HTR-8/SVneo (cell line): ENCODE measurements at places on chromosomes 16 and 17.

DNA sequence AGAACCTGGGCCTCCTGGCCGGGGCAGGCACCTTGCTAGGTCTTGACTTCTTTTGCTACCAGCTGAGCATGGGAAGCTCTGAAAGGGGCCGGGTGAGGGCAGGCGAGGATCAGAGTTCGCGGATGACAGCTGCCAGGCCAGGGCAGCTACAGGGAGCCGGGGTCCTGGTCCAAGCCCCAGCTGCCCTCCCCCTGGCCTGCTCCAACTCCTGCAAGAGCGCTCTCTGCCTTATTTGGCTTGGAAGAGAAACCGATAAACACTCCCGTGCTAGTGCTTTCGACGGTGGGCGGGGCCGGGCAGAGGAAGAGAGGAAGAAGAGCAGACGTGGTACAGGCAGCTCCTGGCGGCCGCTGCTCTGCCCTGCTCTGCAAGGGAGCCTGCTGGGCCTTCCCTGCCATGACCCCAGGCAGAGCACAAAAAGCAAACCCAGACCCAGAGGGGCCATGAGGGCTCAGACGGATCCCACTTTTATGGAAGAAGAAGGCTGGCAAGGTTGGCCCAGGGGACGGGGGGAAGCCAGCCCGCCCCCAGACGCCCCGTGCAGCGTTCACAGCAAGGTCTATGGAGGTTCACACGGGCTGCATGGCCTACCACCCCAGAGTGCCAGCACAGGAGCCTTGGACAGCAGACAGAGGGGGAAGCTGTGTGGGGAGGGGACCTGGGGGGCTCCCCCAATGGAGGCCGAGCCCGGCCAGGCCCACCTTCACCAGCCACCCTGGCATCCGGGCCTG is 25.6 kb downstream of the PIEZO1 start:
- no peak for DNase-seq

GRCh38 chr16:56163938-56164337 is 27.4 kb upstream of the GNAO1 start:
- DNase-seq, result no peak

- no peak for DNase-seq
Measured at GRCh38 chr17:82236142-82236971, 7.5 kb downstream of the SLC16A3 start.

DNA sequence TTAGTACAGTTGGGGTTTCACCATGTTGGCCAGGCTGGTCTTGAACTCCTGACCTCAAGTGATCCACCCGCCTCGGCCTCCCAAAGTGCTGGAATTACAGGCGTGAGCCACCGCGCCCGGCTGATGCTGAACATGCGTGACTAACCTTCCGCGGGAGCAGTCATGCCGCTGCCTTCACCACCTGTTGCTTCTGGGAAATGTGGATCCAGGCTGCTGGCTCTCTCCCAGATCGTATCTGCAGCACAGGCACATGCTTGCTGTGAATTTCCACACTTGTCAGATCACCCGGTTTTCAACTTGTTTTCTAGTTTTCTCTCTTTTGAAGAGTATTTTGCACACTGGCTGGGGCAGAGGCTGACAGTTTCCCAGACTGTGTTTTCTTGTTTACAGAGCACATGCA is 97.9 kb downstream of the ADCY9 start:
- no peak for DNase-seq

- DNase-seq, result no peak
Measured at GRCh38 chr17:63558441-63558840, 8.2 kb downstream of the DCAF7 start.

DNA sequence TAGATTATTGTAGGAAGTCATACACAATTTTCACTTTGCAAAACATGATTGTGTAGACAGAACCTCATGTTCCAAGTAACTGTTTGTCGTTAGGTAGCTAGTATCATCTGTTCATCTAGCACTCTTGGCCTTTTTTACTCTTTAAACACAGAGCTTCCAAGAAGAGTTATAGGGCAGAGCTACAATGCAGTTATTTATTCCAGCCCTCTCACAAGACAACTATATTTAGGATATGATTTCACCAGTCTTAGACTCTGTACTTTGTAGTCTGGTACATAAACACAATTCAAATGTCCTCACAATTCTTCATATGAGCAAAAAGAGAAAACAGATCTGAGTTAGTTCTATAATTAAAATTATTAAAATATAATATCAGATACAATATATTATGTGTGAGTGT is 37.9 kb downstream of the KCNJ2 start:
- no peak for DNase-seq

DNA sequence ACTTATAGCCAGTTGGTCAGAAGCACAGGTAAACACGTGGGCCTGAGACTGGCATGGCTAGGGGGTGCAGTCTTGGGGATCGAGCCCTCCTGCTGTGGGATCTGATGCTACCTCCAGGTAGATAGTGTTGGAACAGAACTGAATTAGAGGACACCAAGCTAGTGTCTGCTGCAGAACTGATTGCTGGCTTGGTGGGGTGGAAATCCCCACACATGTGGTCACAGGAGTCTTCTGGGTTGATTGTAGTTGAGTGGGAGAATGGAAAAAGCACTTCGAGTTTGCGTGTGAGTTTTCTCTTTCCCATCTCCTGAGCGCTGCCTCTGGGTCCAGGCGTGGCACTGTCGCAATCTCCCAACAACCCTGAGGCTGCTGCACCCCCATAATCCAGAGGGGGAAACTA is 8.0 kb upstream of the SPATA32 start:
- DNase-seq, result no peak

DNA sequence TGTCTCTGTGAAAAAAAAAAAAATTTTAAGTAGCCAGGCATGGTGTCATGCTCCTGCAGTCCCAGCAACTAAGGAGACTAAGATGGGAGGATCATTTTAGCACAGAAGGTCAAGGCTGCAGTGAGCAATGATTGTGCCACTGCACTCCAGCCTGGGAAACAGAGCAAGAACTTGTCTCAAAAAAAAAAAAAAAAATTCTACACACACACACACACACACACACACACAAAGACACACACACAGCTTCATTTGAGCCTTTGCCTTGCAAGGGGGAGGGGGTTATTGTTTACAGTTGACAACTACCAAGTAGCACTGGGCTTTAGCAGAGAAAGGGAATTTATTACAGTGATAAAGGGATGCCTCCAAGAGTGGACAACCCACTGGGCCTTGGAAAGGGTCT is 4.9 kb upstream of the POLR3E start:
- no peak for DNase-seq

GRCh38 chr17:48506246-48506645 is 24.6 kb downstream of the HOXB1 start:
- DNase-seq, result no peak

DNA sequence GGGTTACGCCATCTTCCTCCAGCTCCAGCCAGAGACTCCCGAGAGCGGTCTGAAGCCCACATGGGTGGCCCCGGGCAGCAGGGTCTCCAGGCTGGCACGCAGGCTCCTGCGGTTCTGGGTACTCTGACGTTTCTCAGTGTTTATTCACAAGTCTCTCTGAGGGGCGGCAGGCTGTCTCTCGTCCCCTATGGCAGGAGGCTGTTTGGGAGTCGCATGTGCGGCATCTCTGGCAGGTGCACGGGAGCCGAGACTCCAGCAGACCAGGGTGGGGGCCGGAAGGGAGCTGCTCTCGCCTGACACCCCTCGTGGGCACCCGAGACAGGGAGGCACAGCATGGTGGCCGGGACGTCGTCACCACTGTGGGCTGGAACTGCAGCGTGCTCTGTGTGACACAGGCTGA is 48.1 kb downstream of the ZNF778 start:
- DNase-seq, result no peak

DNA sequence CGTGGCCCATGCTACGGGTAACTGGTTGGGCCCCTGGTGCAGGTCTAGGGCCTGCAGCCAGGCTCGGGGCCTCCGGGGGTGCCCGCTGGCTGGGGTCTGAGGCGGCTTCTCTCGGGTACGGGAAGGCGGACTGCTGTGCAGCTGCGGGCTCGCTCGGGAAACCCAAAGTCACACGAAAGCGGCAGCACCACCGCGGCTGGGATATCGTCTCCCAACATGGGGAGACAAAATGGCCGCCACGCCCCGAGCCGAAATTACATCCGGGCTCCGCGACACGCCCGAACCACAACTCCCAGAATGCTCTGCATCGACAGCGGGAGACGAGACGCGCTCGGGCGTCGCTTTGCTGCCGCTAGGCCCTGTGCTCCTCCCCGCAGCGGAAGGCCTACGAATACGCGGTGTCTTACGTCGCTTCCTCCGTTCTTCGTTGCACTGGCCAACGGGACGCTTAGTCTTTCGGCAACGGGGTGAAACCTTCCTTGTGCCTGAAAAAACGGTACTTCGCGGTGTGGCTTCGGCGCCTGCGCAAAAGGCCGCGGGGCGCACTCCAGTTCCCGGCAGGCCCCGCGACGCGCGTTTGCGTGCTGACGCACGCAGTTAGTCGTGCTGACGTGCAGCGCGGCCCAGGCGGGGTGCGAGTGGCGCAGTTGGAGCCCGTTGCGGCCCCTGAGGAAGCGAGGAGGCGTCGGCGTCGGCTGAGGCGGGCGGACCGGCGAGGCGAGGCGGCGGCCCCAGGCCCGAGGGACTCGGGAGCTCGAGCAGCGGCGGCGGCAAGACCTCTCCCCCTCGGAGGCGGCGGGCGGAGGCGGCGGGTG is at the start of gene SRRM2:
SRRM2 (plus strand) TSS at position 604 of the 815 bp plus-strand sequence. CDS start 3,727 bp downstream, outside the sequence.
- DNase-seq, result peak; percentile 96

GRCh38 chr16:59993101-59993500 is 1259.0 kb upstream of the GOT2 start:
- no peak for DNase-seq

- DNase-seq, result no peak
Measured at GRCh38 chr17:28520687-28521086, 14.5 kb downstream of the FOXN1 start.

GRCh38 chr17:75892556-75893224 is 4.1 kb downstream of the TRIM65 start:
- no peak for DNase-seq

DNA sequence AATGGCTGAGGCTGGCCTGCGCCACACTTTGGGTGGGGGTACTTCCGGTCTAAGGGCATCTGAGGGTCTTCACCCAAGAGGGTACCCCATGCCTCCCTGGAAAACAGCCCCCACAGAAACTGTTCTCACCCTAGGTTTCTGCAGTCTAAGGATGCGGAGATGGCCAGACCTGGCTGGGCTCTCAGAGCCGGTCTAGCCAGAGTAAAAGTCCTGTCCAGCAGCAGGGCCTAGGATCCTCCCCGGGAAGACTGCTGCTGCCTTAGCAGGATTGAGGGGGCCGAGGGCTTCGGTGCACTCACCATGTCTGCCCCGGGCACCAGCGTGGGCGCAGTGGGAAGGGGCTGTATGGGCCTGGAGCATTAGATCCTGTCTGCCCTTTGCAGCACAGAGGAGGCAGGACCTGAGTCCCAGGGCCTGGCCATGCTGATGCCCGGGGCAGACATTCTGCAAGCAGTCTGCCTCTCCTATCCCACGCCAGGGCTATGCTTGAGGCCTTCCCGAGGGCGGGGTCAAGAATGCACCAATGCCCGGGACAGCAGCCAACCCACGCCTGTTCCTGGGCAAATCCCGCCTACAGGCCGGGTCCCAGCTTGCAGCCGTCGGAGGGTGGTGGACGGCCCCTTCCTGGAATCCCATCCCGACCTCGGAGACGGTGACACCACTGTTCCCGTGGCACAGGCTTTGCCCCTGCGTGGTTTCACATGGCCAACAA is 54.7 kb downstream of the CBFA2T3 start:
- DNase-seq, result no peak

DNA sequence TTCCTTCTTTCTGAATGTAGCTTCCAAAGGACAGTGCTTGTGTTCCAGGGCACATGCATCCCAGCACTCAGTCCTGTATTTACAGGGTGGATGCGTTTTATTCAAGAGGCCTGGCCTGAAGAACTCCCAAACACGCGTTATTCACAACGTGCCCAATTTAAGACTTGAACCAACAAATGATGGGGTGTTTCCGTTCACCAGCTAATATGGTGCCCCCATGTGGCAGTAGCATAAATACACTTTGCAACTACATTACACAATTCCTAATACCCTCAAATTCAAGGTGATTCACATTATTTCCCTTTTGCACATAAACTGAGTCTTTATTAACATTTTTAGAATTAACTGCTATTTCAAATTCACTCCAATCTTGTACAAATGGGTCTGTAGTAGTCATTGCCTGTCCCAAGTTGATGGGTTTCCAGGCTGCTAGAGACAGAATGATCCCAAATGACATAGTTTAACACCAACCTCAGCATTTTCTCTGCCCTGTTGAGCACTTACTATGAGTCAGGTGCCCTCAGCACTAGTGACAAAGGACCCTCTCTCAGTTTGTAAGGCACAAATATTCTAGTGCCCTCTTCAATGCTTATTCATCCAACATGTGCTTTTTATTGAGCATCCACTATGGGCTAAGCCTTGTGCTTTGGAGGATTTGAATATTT is 26.9 kb downstream of the HSD17B2 start:
- DNase-seq, result peak; percentile 55

GRCh38 chr17:76598004-76598439 is 12.4 kb upstream of the ST6GALNAC2 start:
- DNase-seq, result no peak

GRCh38 chr17:62188713-62189112 is 123.6 kb upstream of the MED13 start:
- no peak for DNase-seq

- no peak for DNase-seq
Measured at GRCh38 chr17:42268236-42268635, 8.0 kb downstream of the STAT5B start.

DNA sequence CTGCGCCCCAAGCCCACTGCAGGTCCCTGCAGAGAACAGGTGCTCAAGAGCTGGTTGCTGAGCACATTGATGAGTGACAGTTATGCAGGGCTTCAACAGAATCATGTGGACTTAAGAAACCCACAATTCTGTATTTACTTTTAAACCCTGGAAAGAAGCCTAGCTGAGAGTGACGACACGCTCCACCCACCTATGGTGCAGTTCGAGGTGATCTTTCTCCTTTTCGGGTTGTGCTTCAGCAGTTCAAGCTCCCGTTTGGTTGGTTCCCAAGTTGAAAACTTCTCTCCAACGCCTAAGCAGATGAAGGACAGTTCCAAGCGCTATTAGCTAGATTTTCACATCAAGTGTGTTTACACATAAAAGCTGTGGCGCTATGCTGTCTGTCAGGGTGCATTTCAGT is 23.9 kb downstream of the USP22 start:
- DNase-seq, result no peak
